ENCODE measurements at places on chromosomes 16 and 17.

- no peak for DNase-seq
Measured at GRCh38 chr17:4229627-4230541, 33.9 kb downstream of the ANKFY1 start.

- DNase-seq = no peak
Measured at GRCh38 chr16:24728891-24729242, 584 bp upstream of the TNRC6A start.

DNA sequence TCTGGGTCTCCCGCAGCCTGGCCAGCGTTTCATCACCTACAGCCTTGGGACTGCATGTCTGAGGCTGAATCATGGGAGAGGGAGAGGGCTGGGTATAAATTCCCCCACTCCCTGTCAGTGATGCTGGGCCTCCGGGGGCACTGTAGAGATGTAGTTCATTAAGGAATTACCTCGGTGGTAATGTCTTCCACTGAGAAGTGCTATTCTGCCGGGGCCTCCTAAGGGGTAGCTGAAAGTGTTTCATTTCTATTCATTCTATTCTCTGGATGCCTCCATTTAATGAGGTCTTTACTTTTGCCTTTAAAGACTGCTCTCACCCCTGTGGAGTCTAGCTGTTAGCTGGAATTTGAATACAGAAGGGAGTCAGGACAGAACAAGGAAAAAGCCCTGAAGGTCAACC is 116.4 kb upstream of the HS3ST4 start:
- DNase-seq = no peak

DNA sequence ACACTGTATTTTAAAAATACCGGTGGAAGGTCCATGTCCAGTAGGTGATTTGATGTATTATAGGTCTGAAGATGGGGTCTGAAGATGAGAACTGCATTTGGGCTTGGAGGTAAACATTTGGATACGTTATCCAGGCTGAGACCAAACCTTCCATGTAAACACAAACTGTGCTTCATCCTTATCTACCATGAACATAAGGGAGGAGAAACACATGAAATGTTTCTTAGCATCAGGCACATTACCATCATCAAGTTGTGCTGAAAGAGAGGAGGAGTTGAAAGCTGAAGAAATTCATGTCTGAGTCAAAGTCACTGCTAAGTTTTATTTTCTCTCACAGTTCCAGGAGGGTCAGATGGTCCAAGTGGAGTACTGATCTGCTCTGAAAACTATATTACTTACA is 11.4 kb downstream of the SF3B3 start:
- no peak for DNase-seq

DNA sequence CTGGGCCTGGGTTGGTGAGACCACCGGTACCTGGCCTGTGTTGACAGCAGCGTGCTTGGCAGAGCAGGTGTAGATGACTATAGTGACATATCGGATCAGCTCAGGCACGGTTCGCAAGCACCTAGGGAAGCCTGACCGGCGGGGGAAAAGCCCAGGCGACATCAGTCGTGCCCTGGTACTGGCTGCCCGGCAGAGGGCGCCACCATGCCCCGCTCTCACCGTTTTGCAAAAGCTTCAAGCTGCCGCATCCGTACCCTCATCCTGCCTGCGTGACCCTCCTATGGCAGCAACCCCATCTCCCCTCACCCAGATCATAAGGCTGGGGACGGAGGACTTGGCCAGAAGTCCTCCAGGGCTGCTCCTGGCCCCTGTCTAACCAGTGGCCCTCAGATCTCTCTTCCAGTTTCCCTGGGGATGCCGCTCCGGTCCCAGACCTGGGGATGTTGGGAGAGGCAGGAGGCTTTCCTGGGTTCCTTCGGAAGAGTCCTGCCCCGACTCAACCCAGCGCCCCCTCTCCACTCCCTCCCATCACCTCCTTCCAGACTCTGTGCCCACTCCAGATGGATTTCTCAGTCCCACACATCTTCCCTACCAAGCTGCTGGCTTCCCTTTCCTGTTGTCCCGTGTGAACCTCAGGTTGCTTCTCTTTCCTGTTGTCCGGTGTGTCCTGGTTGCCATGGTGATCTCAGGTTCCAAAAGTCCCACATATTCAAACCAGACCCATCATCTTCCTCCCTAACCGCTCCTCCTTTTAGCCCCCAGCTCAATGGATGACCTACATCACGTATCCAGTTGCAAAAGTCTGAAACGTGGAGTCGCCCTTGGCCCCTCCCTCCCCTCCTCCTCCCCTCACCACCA is 13.7 kb downstream of the ALOX12B start:
- DNase-seq = peak; percentile 90

DNA sequence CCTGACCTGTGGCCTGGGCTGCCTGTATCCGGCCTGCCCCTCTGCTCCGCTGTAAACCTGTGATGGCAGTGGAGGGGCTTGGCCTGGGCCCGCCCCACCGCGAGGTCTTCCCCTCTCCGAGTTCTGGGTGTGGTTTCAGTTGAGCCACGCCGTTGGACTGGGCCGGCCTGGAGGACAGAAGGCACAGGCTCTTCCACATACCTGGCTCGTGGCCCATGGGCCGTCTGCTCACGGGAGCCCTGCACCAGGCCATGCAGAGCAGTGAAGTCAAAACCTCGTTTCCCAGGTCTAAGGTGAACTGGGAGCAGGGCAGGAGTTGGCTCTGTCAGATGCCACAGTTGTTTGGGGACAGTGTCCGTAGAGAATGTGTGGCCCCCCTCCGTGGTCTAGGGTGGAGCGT is 5.6 kb upstream of the RNPS1 start:
- no peak for DNase-seq

DNA sequence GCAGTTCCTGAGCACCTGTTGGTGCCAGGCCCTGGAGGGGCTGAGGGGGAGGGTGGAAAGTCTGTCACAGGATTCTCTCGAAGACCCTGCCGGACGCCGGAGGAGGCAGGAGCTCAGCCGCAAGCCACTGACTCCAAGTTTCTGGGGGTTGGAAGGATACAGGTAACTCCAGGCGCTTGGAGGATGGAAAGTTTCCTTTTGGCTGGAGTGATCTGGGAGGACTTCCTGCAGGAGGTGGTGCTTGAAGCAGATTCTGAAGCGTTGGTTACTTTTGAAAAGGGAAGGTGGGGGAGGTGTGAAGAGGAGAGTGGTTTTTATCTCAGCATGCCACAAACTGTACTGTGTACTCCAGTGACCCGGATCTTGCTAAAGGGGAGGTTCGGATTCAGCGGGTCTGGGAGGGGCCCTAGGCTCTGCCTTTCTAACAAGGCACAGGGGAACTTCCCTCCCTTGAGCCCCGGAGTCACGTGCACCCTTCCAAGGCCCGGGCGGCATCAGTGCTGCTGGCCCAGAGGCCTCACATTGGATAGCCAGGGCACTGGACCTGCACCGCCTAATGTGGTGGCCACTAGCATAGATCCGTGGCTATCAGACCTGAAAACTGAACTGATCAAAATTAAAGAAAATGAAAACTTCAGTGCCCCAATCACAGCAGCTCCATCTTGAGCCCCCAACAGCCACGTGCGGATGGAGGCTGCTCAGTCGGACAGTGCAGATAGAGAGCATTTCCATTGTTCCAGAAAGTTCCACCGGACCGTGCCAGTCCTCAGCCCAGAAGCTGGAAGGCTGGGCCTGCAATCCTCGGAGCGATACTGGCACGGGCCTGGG is 42.2 kb upstream of the GSE1 start:
- DNase-seq = no peak

DNA sequence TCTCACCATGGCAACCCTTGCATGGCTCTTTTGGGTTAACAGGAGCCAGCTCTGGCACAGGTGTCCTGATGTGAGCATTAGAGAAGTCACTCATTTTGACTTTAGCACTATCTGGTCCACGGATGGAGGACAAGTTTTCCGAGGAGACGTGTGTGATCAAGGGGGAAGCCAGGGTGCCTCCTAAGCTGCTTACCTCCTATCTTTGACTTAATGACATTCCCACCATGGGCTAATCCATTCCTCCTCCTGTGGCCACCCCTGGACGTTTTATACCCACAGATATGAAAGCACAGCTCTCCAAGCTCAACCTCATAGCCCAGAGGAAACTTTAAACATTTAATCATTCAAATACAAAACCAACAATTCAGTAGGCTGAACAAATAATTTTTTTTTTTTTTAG is 18.8 kb downstream of the MPP2 start:
- no peak for DNase-seq

DNA sequence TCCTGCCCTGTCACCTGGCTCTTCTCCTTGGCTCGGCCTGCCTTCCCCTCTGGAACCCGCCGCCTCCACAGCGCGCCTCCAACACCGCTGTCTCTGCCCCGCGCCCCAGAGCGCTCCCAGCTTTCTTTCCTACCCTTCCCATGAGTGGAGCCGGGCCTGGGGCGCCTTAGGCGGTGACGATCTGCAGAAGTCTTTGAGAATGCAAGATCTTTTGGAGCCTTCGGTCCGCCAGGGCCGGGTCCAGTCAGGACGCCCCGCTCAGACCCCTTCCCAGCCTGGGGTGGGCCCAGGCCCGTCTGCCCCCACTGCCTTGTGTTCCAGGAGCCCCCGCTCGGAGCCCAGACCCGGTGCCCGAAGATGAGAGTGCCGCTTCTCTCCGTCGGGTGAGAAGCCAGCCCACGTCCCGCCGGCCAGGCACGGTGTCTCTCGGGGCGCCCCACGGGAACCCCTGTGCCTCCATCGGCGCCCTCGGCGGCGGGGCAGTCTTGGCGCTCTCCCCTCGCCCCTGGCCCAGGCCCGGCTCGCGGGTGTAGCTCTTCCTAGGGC is 40.0 kb downstream of the MRM1 start:
- no peak for DNase-seq

Measured in HAP-1 (cell line).